ENCODE measurements at places on chromosomes 12 and 14.

DNA sequence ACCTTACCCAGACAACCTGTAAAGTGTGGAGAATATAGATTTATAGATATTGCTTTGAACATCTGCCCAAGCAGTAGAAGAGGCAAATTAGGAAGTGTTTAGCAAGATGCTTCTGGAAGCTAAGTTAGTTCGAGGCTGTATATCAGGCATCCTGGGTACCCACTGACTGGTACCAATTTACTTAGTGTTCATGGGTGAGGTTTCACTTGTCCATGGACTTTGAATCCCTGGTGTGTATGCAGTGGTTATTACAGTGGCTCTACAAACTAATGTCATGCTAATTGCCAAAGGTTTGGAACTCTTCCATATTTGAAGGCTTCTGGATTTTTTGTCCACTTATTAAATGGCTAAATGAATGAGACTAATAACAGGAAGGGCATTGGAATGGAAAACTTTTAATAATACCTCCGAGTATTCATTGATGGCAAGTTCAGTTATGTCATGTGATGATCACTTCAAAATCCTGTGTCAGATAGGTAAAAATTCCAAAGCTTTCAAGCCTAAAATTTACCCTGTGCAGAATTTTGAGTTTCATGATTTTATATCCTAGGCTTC, at the start of gene OR4E2:
Gene OR4E2, plus strand, starts transcription at position 505 of the 555 bp plus-strand sequence. CDS start 11,248 bp downstream, outside the sequence.
- DNase-seq = no peak

GRCh38 chr12:110756611-110757010, 13.9 kb upstream of the PPP1CC start:
- no peak for DNase-seq

DNA sequence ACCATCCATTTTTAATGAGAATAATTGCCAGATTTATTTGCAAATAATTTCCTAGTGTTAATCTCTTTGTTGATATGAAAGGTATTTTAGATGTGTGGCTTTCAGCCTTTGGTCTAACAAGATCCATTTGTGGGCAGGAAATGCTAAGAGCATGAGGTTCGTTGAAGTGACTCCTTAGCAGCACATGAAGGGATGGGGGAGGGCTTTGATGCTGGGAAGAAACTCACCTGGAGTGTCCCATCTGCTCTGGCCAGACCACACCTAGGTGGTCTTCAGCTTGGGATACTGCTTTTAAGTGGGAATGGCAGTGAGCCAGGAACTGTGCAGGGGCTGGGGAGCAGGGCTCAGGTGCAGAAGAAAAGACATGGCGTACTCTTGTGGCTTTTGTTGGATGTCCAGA, 13.6 kb downstream of the SFSWAP start:
- no peak for DNase-seq

- DNase-seq = no peak
These were observed 6.5 kb downstream of the MLH3 start for GRCh38 chr14:75044752-75045151.

- DNase-seq = no peak
These were observed 18.2 kb downstream of the VASH1 start for GRCh38 chr14:76779221-76780057.

All from HEK293T (cell line).